Amniotic epithelial cell (primary cell): ENCODE measurements at places on chromosomes 7 and 10.
A peak's percentile ranks its signal among the peaks of the same experiment; 100 is the strongest.

DNA sequence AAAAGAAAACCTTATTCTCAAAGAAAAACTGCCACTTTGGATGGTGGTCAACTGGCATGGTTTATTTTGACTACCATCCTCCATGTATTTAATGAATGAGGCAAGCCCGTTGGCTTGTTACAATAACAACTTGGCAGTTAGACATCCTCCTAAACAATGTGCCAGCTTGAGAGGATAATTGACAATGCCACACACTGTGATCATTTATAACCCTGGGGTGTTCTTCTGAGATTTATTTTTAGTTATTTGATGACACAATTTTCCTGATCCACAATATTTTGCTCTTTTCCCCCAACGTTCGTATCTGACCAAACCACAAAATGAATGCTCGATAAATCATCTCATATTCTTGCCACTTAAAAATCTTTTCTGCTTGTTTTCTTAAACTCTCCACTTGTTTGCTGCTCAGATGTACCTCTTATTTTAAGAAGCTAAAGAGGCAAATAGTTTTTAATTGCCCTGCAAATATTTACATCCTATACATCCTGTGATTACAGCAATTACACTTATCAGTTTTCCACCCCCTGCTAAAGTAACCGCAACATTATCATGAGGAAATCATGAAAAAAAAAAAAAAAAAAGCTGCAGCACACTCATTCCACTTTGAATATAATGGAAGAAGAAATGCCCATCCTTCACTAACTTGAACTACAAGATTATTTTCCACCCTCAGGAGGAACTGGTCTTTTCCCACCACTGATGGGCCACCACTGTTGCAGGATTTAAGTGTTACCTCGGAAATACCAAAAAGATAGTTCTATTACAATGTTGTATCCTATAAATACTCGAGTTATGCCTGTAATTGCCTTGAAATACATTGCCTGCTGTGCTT lies 119.9 kb downstream of the MBL2 start:
- peak; percentile 59 for DNase-seq

DNA sequence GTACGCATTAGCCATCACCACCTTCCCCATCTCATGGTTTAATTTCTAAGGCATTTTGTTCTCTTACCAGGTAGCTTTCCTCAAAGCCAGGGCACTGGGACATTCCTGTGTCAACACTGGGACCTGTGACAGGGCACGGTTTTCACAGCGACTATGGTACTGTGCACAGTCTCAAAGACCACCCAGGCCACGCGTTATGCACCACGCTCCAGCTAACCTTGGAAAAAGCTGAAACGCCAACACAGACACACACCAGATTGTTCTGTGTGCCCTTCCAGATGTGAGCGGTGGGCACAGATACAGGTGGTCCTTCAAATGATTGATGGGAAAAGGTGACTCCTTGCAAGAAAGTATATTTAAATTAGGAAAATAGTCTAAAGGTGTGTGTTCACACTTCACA lies 337.3 kb downstream of the WDR37 start:
- no peak for DNase-seq

GRCh38 chr7:107228291-107228690 lies 59.5 kb downstream of the HBP1 start:
- no peak for DNase-seq

- DNase-seq, result no peak
Measured at GRCh38 chr7:48718731-48719378, 205.5 kb upstream of the CDC14C start.

DNA sequence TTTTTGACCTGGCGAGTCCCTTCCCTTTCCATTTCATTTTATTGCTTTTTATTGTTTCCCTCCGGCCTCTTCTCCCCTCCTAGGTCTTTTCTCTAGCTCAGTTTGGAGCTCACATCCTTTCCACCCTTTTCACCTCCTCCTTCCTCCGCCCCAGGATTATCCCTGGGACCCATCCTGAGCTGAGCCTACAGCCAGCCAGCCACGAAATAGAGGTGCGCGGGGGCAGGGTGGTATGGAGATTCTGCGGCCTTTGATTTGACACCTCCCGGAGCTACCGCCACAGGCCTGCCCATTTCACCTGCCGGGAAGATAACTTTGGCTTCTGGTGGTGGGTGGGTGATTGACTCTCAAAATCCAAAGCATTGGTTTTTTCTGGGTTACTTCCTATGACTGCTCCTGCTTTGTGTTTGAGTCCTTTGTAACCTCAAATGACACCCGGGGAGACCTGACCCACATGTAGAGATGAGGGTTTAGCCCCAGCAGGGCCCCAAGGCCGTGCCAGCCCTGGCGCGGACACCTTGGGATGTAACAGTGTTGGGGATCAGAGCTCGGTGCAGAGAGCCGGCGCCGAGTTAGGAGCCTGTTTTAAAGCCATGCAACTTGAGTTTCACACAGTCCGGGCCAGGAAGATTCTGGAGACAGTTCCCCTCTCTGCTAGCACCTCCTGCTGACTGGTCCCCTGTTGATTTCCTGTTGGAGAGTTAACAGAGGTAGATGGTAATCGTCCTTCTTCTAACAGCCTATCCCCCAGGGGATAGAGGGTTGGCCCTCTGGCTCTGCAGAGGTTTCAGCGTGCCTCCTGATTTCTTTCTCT lies 1.5 kb downstream of the DUSP5 start:
- DNase-seq, result peak; percentile 46

- DNase-seq, result peak; percentile 75
Measured at GRCh38 chr10:120492346-120492745, 35.3 kb downstream of the PLPP4 start.

DNA sequence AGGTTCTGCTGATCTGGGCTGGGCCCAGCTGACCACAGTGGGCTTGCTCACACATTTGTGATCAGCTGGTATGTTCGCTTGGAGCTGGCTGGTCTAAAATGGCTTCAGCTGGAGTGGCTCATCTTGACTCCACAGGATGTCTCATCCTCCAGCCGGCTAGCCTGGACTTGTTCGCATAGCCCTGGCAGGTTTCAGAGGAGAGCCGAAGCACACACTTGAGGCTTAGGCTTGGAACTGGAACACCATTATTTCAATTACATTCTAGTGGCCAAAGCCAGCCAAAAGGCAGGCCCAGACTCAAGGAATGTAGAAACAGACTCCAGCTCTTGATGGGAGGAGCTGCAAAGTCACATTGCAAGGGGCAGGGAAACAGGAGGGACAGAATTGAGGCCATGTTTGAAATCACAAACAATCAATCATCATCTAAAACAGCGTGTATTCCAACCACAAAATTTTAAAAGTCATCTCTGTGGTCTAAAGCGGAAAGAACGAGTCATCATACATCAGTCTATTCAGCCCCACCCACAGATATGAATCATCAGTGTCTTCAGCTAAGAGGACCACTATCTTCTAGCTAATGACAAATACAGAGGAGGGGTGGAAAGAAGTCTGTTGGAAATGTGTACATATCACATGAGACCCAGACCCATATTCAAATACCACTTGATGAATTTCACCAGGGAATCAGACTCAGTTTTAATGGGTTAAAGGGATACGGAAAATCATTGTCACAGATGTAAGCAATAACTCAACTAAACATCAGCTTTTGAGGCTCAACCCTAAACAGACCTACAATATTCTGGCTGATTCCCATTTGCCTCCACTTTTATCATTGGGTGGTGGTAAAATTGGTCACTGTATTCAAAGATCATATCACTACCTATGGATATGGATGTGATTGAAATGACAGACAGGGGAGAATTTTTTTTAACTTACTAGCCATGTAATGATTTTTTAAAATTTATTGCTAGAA lies 139.0 kb upstream of the MKLN1 start:
- DNase-seq, result peak; percentile 98

DNA sequence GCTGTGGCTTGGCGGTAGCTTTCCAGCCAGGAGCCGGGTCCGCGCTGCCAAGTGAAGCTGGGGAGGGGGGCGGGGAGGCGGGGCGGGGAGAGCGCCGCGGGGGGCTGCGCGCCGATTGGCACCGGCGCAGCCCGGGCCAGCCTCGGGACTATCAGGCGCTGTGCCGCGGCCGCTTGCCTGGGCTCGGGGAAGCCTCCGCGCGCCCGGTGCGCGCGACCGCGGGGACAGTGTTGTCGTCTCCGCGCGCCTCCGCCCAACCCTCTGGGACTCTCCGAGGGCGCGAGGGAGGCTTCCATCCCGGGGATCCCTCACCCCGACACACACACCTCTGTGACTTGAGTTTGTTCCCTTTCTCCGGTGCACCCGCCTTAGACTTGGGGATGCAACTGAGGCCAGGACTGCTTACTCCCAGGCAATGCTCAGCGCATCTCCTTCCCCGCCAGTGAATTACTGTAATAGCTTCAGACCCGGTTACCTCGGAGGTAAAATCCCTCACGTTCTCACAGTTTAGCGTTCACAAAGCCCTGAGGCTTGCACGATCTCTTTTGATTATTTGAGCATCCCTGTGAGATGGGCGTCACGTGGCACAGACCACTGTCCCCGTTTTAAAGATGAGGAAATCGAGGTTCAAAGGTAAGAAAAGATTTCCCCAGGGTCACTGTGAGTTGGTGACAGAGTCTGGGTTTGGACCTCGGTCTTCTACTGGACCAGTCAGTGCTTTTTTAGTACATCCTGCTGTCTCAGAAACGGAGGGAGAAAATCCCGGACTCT lies at the start of gene NKX1-2:
NKX1-2 (minus strand) TSS at position 24 of the 771 bp plus-strand sequence. CDS start 92 bp downstream, outside the sequence.
- DNase-seq, result no peak

- peak; percentile 11 for DNase-seq
Measured at GRCh38 chr7:84145892-84146291, 48.7 kb downstream of the SEMA3A start.

DNA sequence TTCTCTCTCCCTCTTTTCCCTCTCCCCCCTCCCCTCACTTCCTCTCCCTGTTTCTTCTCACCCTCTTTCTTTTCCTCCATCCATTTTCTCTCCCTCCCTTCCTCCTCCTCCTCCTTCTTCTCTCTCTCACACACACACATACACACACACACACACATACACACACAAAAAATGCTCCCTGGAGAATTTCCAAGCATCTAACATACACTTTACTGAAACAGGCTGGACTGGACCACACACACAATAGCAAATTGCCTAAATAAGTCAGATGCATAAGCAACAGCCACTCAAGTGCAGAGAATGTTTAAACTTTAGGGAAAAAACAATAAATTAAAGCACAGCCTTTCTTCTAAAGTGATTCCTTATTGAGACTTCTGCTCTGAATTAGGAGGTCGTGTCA lies 267.7 kb downstream of the FGFR2 start:
- no peak for DNase-seq

DNA sequence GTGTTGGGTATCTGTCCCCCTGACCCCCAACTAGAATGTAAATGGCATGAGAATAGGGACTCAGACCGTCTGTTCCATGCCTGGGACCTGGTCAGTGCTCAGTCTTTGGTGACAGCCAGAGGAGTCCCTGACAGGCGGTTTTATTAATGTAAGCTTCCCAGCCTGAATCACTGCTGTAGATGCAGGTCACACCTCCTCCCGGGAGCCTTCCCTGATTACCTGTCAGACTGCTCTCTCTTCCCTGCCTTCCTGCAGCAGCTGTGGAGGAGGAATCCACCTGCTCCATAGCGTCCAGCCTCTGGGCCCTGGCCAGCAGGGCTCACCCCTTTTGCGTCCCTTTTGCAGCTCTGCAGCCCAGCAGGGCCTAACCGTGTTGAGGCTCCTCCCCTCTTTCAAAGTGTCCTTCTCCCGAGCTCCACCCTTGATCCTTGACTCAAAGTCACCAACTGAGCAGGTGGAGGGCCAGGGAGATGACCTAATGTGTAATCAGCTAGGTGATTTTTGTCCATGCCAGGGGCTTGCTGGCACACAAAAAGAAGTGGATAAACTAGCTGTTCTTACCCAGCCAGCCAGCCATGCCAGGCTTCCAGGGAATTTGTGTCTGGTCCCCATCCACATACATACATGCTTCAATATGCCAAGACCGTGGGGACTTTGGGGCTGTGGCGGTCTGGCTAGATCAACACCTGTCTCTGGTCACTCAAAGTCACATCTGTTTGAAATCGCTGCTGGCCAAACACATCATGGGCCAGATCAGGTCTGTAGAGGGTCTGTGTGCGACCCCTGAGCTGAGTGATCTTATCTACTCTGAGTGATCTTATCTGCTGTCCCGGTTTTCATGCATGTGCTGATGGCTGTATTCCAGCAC lies 195.1 kb downstream of the CCDC3 start:
- DNase-seq, result no peak

DNA sequence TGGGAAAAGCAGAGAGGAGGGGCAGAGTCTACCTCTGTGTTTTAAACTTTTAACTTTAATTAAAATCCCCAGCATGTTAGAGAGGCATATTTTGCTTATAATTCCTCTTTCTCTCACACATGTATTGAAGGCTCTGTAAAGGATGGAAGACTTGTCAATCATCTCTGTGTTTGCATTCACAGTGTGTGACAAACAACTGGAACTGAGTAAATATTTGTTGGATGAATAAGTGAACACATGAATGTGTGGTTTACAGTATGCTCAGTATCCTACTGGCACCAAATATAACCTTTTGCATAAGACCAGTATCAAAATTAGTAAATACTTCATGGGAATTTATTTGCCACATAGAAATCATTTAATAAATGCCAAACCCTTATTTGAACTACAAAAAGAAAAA lies 829.0 kb downstream of the GRID1 start:
- DNase-seq, result no peak

DNA sequence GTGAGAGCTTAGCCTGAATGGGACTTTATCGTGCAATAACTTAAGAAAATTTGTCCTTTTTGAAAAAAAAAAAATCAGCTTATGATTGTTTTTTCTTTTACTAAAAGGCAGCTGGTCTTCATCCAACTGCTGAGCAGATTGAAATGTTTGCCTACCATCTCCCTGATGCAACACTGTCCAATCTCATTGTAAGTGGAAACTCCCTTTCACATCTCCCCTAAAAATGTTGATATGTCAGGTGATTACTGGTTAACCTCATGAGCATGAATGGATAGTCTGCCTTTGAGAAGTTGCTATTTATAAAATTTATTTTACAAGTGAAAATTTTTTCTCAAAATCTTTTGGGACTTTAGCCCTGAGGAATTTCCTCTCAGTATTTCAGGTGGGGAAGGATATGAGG lies 17.8 kb upstream of the HKDC1 start:
- no peak for DNase-seq

DNA sequence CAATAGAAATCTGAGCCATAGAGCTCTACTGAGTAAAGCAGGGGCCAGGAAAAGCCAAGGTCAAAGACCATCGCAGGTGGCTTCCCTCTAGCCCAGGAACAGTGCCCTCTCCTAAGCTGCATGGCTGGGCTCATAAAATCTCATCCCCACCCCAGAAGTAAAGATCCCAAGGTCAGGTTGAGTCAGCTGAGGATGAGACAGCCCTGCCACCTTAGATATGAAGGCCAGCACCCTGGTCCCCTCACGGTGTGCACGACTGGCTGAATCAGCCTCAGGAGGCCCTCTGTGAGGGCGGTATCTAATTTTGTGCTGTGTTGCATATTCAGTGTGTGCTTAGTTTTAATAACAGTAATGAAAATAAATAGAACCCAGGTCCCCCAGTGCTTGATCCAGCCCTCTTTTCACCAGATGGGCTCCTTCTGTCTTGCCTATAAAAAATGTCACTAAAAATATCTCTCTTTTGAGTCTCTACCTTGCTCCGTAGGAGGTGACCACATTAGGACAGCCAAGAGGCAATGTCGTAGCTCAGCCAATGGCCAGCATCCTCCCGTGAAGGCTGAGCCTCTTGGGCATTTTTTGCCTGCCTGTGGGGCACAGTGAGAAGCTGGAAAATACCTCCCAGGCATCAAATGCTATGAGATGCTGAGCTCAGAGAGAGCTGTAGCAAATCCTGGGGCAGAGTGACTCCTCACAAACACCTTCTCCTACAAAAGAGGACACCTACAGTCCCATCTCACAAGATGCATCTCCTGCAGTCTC lies 424.0 kb downstream of the PLXNA4 start:
- no peak for DNase-seq

GRCh38 chr10:44883593-44884331 lies 27.4 kb upstream of the TMEM72 start:
- DNase-seq, result no peak
